ENCODE measurements at places on chromosomes 5 and 9.

DNA sequence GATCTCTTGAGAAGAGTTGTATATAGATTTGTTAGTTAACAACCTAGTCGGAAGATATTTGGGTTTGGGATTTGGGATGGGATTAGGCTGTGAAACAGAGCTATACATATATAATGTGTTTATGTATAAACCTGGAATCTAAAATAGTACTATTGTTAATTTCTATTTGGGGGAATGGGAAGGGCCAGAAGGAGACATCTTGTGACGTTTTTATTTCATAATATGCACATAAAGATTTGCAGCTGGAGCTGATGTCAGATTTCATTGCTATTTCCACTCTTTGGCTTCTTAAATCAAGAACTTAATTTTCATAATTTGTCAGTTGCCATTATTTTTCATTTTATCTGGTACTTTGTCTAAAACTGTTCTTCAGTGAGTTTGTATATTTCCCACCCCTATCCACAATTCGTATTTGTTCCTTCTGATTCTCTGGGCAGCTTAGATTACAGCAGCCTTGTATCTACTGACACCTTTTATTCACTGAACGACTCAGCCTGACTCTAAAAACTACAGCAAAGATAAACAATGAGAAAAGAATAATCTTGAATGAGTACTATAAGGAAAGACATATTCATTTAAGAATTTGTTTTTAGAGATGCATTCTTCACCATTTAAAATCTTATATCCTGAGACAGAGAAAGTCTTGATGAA is 86.9 kb downstream of the YTHDC2 start:
- no peak for DNase-seq

DNA sequence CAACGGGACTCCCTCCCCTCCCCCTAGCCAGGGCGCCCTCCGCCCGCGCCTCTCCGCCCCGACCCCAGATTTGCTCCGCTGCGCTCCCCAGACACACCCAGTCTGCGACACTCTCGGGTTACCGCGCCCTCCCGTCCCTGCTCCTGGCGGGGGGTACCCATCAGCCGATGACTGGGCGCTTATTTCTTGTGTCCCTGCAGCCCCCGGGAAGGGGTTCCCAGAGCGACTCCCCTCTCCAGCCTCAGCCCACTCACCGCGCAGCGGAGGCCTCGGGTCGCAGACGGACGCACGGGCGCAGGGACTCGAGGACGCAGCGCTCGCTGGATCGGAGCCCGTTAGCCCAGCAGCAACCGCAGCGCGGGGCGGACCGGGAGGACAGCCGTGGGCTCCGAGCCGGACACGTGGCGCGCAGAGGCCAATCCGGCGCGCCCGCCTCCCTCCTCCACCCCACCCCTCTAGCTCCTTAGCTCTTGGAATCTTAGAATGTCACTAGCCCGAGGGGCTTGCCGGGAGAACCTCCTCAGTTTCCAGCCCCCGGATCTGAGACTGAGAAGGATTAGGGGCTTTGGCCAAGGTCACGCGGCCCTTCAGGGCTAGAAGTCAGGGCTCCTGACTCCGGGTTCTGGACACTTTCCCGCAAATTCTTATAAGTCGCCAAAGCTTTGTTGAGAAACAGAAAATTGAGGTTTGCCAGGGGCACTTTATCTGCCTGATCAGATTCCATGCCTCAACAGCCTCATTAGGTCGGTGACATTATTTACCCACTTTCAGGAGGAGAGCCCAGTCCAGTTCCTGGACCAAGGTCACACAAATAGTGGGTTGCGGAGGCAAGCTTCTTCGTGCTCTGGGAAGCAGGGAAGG is at the start of gene ANXA6:
TSS of gene ANXA6 (minus strand) at position 354 of the 861 bp plus-strand sequence. CDS start 9,878 bp downstream, outside the sequence.
- peak; percentile 64 for DNase-seq

GRCh38 chr9:130446101-130446861 is 1.5 kb downstream of the ASS1 start:
- peak; percentile 76 for DNase-seq

GRCh38 chr5:179300581-179301180 is 44.6 kb downstream of the ADAMTS2 start:
- DNase-seq = no peak

DNA sequence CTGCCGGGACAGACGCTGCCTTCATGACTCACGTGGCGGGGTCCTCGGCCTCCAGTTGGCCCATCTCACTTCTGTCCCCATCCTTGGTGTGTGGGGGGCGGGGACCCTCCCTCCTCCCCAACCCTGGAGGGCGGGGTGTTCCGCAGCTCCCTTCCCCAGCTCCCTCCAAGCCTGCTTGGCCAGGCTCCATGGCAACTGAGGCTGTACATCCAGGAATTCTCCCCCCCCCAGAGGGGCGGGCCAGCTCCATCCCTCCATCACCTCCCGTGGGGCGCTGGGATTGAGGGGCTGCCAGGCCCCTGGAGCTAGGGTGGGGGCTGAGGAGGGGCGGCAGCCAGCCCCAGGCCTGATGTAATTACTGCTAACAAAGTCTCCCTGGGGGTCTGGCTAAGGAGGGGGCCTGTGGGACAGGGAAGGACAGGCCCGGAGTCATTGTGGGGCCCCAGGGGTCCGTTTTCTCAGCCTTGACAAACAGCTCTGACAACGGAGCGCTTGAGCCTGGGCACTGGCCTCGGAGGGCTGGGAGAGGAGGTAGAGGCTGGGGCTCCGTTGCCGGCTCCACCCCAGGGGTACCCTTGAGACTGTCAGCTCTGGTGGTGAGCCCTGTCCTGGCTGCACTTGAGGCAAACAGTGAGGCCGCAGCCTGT is 8.0 kb downstream of the DIPK1B start:
- no peak for DNase-seq

DNA sequence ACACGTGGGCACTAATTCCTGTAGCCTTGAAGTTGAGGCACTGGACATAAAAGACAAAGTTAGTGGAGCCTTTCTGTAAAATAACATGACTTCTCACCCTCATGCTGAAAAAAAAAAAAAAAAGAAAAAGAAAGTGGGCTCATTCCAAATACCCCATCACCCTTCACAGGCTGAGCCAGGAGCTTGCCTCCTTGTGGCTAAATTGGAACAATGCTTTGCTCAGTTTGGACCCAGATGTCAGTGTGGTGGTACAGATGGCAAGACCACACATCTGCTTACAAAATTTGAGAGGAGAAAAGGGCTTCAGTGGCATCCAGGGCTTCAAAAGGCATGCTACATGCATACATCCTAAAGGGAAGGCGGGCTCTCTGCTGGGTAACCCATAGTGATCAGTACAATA is 342.8 kb downstream of the EBF1 start:
- no peak for DNase-seq

DNA sequence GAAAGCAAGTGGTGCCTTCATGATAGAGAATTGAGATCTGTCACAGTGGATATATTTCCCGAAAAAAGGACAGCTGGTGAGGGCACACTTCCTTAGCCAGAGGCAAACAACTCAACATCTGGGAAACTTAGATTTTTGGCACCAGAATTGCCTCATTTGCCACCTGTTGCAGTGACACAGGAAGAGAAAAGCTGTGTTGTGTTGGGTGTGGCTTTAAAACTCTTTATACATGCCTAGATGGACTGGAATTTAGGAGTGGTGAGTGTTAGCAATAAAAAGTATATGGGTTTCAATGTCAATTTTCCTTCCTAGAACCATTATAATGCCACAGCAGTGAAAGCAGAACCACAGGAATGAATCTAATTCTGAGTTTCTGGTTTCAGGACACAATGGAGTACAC is 62.6 kb upstream of the CEMIP2 start:
- no peak for DNase-seq

DNA sequence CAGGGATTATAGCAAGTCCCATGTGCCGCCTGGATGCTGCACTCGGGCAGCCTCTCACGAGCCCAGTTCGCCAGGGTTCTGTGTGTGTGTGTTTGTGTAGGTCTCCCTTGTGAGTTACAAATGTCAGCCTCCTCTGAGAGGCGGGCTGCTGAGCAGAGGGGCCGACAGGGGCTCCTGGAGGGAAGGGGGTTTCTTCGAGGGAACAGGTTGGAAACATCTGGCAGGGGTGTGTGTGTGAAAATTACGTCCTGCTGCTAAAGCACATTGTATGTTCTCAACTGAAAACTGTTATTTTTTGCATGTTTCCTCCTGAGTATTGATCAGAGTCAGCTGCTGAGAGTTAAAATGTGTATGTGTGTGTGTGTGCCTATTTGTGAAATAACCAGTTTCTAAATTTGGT is 9.7 kb downstream of the GALNT10 start:
- DNase-seq = no peak

DNA sequence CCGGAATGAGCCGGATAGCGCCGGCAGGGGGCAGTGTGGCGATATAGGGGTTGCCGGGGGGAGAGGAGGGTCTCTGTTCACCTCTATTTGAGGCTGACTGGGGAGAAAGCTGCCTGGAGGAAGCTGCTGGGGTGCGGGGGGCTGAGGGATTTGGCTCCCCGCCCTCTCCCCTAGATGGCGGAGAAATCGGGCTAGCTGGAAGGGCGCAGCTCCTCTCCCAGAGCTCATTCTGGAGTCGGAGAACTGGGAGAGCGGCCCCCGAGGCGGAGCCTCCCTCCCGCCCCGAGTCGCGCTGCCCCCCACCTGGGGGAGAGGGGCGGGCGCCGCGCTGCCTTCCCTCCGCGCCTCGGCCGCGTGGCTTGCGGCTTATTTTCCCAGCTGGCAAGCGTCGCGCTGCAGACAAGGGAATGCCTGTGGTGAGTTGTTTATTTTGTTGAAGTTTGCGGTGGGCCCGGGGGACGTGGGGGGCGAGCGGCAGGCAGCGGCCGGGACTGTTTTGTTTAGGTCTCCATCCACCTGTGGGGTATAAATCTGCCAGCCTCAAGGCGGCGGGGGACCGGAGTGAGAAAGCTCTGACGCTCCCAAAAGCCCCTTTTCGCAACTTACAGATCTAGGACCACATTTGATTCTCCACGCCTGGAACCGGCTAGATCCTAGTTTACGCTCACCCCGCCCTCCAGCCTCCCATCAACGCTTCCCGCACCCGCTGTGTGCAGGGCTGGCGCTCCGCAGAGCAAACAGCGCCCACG is 4.1 kb upstream of the RGMB start:
- no peak for DNase-seq

DNA sequence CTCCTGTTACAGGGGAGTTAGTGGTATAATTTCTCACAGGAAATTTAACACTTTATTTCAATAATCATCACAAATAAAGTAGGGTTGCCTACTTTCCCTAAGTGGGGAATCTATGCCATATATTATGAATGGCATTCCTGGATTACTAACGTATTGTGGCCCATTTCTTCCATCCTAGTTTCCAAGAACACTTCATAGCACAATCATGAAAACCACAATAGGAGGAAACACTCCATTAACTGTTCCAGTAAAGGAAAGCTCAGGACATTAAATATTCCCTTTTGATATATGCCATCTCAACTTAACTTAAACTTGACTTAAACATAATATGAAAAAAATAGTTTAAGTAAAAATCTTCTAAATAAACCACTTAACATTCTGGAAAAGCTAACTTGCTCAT is 2.1 kb downstream of the CPLANE1 start:
- DNase-seq = no peak

DNA sequence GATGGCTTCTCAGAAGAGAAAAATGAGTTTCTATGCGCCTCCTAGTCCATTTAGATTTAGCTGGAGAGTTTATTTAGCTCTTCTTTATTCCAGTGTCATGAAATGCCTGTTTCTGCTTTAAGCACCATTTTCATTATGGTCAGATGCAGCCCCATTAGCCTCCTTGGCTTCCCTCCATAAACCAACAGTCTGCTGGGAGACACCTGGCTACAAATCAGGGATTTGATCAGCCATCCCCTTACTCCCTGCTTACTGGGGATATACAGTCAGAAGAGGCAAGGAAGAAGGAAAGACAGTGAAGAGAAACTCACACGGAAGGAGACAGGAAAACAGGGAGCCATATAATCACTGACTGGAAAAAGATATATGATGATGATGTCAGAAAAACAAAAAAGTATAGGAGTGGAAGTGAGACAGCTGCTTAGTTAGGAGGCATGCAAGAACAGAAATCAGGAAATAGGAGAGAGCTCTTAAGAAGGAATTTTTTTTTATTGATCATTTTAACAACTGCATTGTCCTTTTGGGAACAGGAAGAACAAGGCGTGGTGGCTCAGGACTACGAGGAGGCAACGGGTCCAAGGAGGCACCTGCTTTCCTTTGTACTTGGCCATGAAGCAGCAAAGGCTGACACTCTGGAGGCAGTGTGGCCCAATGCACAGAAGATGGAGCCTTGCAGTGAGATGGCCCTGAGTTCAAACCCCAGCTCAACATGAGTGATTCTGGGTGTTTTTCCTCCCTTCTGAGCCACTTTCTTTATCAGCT is 56.1 kb downstream of the MED27 start:
- DNase-seq = no peak

- no peak for DNase-seq
These were observed 31.0 kb upstream of the RPS23 start for GRCh38 chr5:82309091-82309531.

DNA sequence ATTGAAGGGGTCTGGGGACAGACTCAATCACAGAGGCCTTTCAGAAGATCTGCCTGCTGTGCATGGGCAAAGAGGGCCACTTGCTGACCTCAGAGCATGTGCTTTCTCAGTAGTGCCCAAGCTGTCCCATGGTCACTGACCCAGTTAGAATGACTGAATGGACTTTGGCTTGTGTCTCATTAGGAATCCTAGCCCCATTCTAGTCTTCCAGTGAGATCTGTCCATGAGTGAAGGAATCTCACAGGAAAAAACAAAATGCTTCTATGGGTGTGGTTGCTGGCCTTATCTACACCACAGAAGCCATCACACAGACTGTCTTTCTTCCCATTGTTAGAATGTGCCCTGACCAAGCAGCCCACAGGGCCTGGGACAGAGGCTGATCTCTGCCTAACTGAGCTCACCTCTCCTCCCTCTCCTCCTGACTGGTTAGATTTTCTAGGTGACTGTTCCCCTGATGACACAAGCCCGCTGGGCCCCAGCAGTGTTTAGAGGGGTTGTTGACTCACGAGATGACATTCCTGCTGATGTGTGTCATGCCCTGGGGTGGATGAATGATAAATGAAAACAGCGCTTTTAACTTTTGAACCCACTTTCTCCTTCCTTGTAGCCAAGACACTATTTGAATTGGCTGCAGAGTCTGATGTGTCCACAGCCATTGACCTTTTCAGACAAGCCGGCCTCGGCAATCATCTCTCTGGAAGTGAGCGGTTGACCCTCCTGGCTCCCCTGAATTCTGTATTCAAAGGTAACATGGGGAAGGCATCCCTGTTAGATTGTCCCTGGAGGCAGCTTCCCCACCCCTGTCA is 24.8 kb downstream of the TGFBI start:
- DNase-seq = peak; percentile 97

- no peak for DNase-seq
These were observed 139.1 kb upstream of the FSTL4 start for GRCh38 chr5:133751421-133751820.

- no peak for DNase-seq
These were observed 497.4 kb upstream of the CYLC2 start for GRCh38 chr9:102497709-102498108.

DNA sequence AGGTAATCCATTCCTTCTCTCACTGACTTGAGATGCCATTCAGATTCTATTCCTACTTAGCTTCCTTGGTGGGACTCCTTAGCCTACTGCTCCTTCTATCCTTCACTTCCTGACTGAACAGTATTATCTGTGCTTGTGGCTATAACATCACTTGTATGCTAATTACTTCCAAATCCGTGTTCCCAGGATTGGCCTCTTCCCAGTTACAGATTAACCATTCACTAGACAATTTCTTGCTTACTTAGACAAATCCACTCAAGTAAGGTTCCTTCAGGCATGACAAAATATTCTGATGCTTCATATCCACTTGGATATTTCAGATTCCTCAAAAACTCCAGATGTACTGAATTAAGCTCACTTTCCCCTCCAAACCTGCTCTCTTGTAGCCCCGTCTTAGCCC is 18.3 kb downstream of the LIFR start:
- no peak for DNase-seq
